ENCODE measurements at places on chromosomes 7 and 10.

- DNase-seq = no peak
Observed at GRCh38 chr10:15897287-15897686, 37.0 kb upstream of the MINDY3 start.

GRCh38 chr10:9545073-9545472 lies 1472.6 kb upstream of the CELF2 start:
- no peak for DNase-seq

- DNase-seq = no peak
Observed at GRCh38 chr10:74047871-74048270, 50.0 kb downstream of the VCL start.

DNA sequence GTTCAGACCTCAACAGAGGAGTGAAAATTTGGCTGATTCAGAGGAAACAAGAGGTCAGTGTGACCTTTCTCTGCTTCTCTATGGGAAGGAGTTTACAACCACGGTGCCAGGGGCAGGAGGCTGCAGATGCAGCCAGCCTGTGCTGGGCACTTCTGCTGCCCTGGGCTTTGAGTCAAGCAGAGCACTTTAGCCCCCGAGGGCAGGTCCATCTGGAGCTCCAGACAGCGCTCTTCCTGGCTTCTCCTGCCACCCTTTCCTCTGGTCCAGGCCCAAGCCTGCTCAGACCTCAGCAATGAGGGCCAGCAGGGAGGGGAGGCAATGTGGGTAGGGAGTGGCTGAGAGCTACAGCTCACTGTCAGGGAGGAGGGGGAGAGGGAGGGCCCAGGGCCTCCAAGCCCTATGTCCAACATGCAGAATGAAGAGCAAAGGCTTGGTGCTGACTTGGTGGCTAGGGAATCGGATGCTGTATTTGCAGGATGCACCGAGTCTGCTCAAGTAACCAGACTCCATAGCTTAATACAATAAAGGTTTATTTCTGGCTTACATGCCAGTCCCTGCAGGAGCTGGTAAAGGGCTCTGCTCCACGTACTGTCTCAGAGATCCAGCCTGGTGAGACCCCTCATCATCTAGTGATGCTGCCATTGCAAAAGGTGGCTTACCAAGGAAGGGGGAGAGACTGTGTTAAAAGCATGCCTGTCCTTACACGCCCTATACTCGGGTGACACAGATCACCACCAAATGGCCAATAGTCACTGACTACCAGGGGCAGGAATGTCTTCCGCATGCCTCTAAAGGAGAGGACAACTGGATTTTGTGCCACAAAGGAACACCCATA lies 481.6 kb downstream of the RPS24 start:
- no peak for DNase-seq

DNA sequence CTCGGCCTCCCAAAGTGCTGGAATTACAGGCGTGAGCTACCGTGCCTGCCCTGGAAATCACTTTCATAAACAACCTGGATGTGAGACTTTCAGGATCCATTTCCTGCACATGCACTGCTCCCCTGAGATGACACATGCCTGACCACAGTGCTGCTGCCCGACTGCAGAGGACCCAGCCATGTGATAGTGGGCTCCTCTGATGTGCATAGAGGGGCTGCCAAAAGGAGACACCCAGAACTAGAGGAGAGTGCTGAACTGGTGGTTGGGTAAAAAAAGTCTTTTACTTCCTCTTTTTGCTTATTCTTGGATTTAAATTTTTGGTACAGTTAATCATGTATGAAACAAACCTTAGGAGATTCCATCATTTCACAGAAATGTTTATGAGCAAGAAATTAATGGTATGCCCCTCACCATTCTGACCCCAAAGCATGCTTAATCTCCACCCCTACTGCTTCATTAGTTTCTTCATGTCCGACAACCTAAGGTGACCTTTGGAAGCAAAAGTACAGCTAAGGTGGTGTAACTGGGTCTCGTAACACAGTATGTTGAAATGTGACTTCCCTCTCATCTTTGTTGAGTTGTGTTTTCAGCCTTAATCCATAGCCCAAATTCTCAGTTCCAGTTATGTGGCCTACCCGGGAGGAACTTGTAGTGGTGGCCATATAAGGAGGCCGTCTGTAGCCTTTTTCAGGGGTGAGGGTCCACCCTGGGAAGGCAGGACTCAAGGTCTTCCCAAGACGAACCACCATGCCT lies 111.1 kb downstream of the RNF216 start:
- no peak for DNase-seq

- no peak for DNase-seq
Observed at GRCh38 chr10:87579563-87579962, 74.9 kb downstream of the MINPP1 start.

GRCh38 chr10:31157123-31158010 lies 125.7 kb upstream of the ZNF438 start:
- DNase-seq = no peak

DNA sequence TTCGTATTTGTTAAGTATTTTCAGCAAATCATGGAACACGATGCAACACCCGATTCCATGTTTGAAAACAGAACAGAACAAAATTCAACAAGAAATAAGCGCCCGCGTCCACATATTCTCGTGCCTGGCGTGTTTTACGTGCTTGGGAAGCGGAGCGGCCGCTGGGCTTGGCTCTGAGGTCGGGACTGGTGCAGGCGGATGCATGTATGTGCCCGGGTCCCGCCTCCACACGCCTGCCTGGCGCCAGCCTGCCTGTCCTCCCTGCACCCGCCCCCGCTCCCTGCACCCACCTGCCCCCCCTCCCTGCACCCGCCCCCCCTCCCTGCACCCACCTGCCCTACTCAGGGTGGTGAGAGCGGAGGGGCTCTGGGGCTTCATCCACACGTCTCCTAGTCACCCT lies 454.5 kb downstream of the DNAJB6 start:
- DNase-seq = no peak

DNA sequence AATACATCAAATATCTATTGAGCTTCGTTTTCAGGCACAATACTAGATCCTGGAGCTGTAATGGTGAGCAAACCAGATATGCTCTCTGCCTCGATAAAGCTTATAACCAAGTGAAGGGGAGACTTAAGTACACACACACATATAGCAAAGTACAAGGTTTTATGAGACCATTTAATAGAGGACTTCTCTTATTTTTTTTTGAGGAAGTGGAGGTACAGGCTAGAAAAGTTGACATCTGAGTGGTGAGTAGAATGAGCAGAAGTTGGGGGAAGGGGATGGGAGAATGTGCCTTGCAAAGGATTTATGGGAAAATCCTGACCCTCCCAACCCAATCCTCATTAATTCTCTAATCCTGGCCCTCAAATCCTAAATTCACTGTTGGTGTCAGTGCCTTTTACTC lies 7.7 kb downstream of the CCDC136 start:
- no peak for DNase-seq

GRCh38 chr10:32140403-32140802 lies 84.2 kb upstream of the KIF5B start:
- no peak for DNase-seq

DNA sequence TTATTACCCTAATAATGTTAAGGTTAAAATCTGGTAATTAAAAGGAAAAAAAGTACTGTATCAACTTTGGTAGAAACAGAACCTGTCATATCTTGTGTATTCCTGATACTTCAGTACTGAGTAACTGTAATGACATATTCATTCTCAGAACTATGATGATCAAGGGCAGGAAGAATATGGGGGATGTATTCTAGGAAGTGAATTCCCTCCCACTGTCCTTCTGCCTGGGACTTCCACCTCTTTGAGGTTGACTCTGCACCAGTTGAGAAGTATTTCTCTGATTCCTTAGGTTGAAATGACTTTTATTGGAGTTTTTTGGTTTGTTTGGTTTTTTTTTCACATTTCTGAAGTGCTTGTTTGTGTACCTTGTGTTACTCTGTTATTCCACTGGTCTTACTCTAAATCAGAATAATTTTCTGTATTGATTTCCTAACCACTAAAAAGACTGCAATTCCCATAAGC lies 36.9 kb downstream of the WASL start:
- no peak for DNase-seq

DNA sequence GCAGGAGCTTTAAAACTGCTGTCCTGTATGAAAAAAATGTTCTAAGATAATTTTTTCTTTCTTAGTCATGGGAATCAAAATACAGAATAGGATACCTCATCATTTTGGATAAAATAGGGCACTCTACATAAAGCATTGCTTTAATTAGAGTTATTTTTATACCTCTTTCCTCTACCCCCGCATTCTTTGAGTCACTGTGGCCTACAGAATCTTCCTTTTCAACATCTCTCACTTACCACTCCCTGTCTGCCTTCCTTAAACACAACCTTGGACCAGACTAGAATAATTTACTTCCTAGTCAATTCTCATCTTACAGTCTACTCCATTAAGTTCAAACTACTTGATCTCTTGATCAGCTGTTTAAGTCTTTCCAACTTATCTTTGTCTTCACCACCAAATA lies 462.3 kb downstream of the PHTF2 start:
- DNase-seq = no peak

DNA sequence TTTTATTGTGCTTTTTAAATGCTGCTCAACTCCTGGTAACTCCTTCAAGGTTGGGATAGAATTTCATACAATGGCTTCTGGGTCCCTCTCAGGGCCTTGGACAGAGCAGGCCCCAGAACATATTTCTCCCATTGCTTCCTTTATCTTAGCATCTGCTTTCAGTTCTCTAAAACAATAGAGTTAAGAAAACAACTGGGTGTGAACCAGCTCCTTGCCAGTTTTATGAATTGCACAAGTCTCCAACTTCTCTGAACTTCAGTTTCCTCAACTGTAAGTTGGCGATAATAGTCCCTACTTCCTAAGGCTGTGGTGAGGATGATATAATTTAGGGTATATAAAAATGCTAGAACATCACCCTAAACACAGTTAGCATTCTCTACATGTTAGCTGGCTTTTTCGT lies 77.0 kb upstream of the INHBA start:
- DNase-seq = no peak

DNA sequence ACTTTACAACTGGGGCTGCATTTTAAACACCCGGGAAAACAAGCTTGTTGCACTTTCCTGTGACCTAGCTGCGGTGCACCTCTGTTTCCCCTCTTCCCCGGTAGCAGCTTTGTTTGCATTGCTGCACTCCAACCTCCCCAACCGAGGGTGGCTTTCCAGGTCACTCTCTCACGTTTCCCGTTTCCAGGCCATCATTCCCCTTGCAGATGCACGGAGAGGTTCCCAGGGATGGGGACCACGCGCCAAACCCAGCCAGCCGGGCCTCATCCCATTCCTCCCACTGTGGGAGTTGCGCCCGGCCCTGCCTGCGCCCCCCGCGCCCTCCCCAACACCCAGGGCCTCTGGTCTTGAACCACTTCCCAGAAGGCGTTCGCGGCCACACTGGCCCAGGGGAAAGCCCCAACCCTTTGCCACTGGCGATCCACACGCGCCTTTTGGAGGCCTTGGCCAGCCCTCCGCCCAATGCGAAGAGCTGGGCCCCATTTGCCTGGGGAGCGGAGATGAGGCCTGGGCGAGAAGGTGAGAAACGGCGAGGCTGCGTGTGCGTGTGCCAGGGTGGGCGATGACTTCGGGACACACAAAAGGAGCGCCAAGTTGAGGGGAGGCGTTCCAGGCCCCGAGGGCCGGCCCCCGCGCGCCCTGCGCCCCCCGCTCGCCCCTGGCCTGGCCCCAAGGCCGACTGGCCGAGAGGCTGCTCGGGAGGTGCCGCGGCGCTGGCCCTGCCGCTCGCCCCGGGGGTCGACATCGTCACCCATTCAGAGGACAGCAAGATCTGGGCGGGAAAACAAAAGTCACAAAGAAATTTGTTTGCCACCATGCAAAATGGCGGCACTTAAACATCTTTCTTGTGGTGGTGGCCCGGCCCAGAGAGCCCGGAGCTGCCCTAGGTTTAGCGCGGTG lies 15.9 kb downstream of the SKIDA1 start:
- DNase-seq = no peak

GRCh38 chr10:22515009-22515408 lies 169.7 kb downstream of the SPAG6 start:
- no peak for DNase-seq

GRCh38 chr10:11488126-11488525 lies 123.3 kb downstream of the USP6NL start:
- DNase-seq = no peak

- DNase-seq = no peak
Observed at GRCh38 chr10:36224431-36224985, 582.4 kb upstream of the FZD8 start.

DNA sequence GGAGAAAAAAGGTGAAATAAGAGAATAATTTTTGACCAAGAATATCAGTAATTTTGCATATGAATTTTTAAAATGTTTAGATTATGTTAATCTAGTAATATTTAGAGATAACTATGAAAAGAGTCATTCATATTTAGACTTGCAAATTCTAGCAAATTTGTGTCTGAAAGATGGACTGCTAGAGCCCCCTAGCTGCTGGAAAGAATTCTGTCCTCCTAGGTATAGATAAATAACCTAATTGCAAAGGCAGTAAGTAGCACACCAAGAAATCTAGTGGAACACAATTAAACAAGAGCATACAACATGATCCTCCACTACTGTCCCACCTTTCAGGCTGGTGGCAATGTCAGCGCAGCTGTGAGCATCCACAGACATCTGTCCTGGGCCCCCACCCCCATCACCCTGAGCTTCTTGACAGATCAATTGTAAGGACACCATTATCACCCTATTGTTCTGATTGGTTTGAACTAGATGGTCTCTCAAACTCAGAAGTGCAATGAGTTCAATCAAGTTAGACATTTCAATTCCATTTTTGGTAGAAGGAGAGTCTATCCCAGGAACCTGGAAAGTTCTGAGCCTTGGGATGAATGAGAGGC lies 15.0 kb upstream of the GFRA1 start:
- no peak for DNase-seq

GRCh38 chr10:1287487-1287886 lies 231.3 kb downstream of the WDR37 start:
- no peak for DNase-seq

- DNase-seq = no peak
Observed at GRCh38 chr7:130266258-130266960, at the start of gene CPA2. Gene CPA2, plus strand, starts transcription at chr7:130266863. Its CDS starts 19 bp downstream, at chr7:130266882.

- no peak for DNase-seq
Observed at GRCh38 chr10:52499281-52499680, 185.2 kb downstream of the DKK1 start.

- DNase-seq = no peak
Observed at GRCh38 chr10:10778959-10779358, 238.7 kb upstream of the CELF2 start.

DNA sequence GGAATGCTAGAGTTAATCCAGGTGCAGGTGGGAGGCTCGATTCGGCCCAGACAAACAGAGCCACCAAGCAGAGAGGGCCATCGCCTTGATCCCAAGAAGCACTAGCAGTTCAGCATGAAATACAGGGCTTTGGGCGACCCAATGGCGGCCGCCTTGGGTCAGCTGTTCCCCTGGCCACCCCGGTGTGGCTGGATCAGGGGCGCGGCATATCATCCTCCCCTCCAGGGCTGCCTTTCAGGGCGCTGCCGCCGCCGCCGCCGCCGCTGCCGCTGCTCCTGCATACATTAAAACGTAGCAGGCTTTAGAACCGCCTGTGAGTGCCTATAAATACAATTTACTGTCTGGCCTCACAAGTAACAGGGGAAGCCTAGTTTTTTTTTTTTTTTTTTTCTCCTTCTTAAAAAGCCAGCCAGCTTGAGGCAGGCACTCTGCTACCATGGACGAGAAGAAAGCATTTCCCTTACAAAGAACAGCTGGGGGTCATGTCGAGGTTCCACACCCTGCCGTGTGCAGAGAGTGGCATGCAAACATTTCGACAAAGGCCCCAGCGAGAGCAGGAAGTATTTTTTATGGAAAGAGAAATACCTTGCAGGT lies 57.7 kb upstream of the EFCAB10 start:
- DNase-seq = no peak

GRCh38 chr7:142482891-142483658 lies 225.2 kb upstream of the PRSS58 start:
- DNase-seq = peak; percentile 4

- no peak for DNase-seq
Observed at GRCh38 chr10:3757638-3758490, 27.1 kb downstream of the KLF6 start.

Measured in activated naive CD4-positive, alpha-beta T cell (primary cell).